Right ventricle myocardium superior (tissue), 1 donor: ENCODE measurements at places on chromosomes 16 and 17.

GRCh38 chr17:75676461-75676860 is 9.3 kb downstream of the SAP30BP start:
- DNase-seq = no peak

- DNase-seq = no peak
Observed at GRCh38 chr17:44637066-44637465, 19.2 kb upstream of the MEIOC start.

GRCh38 chr16:49510654-49511305 is 137.2 kb downstream of the C16orf78 start:
- DNase-seq = no peak

- DNase-seq = no peak
Observed at GRCh38 chr16:26335236-26335853, 643.6 kb downstream of the HS3ST4 start.

DNA sequence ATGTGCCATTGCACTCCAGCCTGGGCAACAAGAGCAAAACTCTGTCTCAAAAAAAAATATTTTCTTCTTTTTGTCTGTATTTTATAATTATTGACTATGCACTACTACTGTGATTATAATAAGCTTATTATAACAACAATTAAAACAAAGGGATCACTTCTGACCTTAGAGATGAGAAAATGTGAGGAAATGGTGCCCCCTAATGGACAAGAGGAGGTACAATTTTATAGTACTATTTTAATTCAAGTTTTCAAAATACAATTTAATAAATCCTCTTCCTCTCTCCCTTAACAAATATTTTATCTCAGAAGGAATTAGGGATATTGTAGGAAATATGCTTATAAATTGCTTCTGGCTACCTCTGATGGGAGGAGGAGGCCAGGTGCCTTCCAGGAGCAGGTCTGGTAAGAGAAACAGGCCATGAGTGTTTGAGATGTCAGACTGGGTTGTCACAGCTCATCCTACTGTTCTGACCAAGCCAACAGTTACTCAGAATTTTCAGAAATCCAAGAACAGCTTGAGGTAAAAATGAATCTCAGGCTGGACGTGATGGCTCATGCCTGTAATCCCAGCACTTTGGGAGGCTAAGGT is 14.0 kb downstream of the VPS53 start:
- DNase-seq = no peak

DNA sequence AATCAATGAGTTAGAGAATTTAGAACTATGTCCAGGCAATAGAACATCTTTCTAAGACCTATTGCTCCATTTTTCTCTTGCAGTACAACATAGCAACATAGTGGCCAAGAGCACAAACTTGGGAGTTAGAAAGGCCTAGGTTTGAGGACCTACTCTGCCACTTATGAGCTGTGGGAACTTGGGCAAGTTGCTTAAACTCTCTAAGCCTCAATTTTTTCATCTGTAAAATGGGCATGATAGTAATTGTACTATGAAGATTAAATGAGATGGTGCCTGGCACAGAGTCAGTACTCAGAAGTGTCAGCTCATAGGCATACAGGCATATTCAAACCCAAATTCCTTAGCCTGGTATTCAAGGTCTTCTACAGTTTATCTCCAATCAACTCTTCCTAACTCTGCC is 25.1 kb downstream of the IRX5 start:
- no peak for DNase-seq

GRCh38 chr16:84884596-84885341 is 65.0 kb downstream of the CRISPLD2 start:
- DNase-seq = peak; percentile 63

- no peak for DNase-seq
Observed at GRCh38 chr17:57413848-57414651, 157.7 kb downstream of the MSI2 start.

- DNase-seq = no peak
Observed at GRCh38 chr16:87492291-87492630, 563 bp downstream of the ZCCHC14 start.

GRCh38 chr17:32780721-32781120 is 96.2 kb downstream of the MYO1D start:
- no peak for DNase-seq

- DNase-seq = peak; percentile 35
Observed at GRCh38 chr17:78997881-78998280, 11.7 kb downstream of the CANT1 start.

DNA sequence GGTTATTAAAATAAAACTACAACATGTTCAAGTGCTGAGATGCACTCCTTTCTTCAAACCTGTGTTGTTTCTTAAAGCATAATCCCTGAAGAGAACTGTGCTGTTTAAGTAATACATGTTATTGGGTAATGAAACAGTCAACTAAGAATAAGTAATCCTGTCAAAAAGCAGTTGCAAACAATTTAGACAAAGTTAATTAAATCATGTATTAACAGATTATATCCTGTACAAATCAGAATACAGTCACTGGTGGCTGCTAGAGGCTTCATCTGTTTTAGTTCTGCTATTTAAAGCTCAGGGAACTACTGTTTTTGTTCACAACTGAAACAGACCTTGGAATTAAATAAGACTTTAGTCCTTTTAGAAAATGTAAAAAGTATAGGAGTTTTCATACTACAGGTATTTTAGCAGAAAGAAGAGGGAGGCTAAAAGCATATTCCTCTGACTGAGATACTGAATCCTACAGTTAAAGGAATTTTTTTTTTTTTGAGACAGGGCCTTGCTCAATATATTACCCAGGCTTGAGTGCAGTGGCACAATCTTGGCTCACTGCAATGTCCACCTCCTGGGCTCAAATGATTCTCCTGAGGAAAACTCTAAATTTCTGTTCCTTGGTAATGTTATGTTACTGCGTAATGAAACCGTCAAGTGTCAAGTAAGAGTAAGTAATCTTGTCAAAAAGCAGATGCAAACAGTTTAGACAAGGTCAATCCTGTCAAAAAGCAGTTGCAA is 27.3 kb upstream of the ITGA2B start:
- no peak for DNase-seq

DNA sequence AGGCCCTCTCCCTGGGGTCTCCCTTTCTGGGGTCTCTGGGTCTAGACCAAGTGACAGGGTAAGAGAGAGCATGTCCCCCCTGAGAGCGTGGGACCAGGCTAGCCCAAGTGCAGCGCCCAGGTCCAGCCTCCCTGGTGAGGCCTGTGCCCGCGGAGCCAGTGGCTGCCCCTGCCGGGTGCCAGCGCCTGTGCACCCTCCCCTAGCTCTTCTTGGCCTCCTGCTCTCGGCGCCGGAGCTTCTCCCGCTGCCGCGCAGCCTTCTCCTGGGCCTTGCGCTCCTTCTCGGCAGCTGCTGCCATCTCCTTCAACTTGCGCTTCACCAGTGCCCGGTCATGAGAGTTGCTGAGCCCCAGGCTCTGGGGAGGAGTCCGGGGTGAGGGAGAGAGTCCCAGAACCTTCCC is 17.3 kb downstream of the SAMD14 start:
- no peak for DNase-seq

GRCh38 chr16:85652431-85653221 is 36.1 kb downstream of the GINS2 start:
- peak; percentile 71 for DNase-seq

DNA sequence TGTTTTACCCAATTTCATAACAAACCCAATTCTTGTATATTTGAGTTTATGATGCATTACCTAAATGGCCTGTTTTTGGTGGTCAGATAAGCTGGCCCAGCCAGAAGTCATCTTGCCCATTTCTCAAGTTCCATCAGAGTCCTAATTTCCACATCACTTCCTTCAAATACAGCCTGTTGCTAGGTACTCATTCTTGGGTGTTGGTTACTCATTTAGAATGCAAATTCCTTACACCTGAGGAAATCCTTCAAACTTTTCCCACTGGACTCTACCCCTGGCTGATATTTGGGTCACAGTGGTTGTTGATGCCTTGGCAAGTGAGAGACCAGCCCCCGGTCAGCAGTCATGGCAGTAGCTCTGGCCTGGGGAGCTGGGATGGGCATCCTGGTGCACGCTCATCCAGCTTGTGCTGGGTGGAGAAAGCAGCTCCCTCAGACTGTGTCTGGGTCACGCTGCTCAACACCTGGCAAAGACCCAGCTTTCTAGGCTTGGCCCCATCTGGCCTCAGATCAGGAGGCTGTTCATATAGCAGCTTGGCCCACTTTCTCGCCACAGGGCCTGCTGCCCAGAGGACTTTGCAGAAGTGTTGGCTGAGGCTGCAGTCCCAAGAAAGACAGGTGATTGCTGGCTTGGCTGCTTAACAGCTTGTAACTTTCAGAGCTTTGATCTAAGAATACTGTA is 25.8 kb downstream of the WSB1 start:
- DNase-seq = peak; percentile 88

GRCh38 chr16:8919089-8919933 is 37.2 kb downstream of the LITAFD start:
- no peak for DNase-seq

DNA sequence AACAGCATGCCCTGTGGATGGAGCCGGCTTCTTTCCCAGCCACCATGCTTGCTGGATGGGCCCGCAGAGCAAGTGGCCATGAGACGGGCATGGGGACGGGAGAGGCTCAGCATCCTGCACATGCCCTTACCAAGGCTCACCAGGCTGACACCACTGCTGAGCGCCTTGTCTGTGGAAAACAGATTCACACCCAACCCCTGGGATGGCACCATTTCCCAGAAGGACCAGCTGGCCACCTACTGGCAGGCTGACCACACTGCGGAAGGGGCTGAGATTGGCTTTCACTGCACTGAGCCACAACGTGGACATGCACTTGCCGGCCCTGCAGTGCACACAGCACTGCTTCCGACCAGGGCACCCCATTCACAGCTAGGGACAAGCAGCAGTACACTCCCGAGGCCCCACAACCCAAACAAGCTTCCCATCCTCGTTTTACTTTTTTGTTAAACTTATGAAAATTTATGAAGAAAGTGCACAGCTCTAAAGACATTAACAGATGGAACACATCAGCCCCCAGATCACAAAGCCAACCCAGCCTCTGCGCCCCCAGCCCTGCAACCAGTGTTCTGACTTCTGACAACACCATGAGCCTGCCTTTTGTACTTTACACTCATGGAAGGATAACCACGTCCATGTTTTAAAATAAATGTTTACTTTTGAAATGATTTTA is 13.9 kb upstream of the KRTAP17-1 start:
- peak; percentile 58 for DNase-seq

DNA sequence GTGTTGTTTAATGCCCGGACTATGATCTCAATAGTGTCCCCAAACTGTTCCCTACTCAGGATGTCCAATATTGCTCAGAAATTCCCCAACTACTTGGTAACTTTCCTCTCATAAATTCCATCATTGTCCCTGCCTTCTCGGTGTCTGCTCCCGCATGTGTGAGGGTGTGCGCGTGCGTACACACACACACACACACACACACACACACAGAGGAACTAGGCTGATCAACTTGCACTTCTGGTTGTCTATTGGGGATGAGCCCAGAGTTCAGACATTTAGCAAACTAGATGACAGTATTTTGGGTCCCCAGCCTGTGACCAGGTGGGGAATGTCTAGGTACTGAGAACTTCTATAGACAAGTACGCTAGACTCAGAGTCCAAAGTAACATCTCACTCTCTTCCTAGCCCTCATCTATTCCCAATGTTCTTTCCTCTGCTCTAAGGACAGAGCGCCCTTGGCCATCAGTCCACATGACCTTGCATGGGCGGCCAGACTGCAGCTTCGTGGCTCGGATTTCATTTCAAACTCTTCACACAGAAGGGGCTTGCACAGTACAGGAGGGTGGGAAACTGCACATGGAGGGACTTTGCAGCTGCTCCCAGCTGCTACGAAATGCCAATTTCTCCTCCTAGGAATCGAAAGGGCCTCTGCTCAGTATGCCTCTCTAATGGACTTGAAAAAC is 5.3 kb downstream of the HS3ST3A1 start:
- no peak for DNase-seq

GRCh38 chr16:84367297-84367680 is 1.0 kb upstream of the ATP2C2 start:
- DNase-seq = no peak

GRCh38 chr16:48491517-48491916 is 106.3 kb upstream of the SIAH1 start:
- no peak for DNase-seq

- DNase-seq = no peak
Observed at GRCh38 chr17:60077672-60078519, 825 bp downstream of the HEATR6 start.

DNA sequence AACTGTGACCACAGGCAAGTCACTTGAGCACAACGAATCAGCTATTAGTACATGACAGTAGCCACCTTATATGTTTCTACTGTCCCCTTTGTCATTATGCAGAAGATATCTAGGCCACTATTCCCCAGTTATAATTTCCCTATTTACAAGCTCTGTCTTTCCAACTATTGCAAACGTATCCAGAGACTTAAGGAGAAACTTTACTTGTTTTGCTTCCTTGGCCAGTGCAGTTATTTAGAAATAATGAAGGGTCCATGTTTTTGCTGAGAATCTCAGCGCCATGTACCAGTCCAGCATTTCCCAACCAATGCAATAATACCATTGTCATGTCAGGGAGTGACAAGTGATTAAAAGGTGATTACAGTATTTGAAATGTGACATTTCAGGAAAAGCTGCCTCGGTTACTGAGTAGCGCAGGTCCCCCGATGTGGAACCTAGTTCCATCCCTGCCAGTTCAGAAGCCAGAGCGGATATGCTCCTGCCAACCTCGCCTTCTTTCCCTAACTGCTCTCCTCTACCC is 743 bp downstream of the ZNF624 start:
- DNase-seq = no peak

DNA sequence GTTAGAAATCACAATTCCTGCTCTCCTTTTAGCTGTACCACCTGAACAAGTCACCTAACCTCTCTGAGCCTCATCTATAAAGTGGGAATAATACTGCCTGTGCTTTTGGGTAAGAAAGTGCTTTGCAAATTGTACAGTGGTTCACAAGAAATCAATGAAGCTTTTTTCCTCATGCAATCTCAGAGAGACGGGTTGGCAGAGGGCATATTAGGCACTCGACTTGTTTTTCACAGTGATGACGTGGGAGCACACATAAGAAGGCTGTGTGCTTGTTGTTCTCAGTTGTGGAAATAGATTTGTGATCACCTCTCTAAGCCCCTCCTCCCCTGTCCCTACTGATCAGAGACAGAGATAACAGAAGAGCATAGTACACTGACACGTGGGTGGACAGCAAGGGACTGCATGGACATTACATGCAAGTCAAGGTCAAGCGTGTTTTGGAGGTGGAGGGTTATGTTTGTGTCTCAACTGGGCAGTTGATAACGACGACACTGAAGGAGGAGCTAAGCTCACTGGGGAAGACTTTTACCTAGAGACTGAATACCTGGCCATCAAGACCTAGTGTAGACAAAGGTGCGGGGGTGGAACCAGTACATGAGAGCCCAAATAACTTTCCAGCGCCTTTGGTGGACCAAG is 1.7 kb upstream of the GPT2 start:
- no peak for DNase-seq

GRCh38 chr17:46013502-46014165 is 14.6 kb downstream of the STH start:
- no peak for DNase-seq

- no peak for DNase-seq
Observed at GRCh38 chr17:29731589-29731929, 108.8 kb upstream of the CORO6 start.

GRCh38 chr16:89102041-89102471 is 8.4 kb downstream of the ACSF3 start:
- peak; percentile 17 for DNase-seq

- no peak for DNase-seq
Observed at GRCh38 chr17:21288571-21289017, 4.1 kb downstream of the MAP2K3 start.

- no peak for DNase-seq
Observed at GRCh38 chr16:86732621-86733295, 154.4 kb downstream of the FOXL1 start.

- no peak for DNase-seq
Observed at GRCh38 chr17:59466946-59467801, 98.2 kb upstream of the DHX40 start.

- no peak for DNase-seq
Observed at GRCh38 chr16:79164388-79164995, 436.0 kb downstream of the MAF start.
